Parietal lobe (tissue), 2 donors: ENCODE measurements at places on chromosomes 16 and 17. TPM values are rescaled to one million over a fixed set of nuclear protein-coding genes. Genes with fewer than 3 reads are reported as not detected.

Gene WNT9B
- total RNA-seq = not detected

Gene RAB11FIP4
- 66.0 TPM for total RNA-seq

Gene NUPR1
- total RNA-seq = 0.31 TPM

Gene GPRC5C
- total RNA-seq = 5.6 TPM

Gene CFAP97D1
- not detected for total RNA-seq

Gene MAP1LC3B
- total RNA-seq = 33.2 TPM

Gene RANBP10
- 16.0 TPM for total RNA-seq
